ENCODE measurements at places on chromosomes 1 and 21.

DNA sequence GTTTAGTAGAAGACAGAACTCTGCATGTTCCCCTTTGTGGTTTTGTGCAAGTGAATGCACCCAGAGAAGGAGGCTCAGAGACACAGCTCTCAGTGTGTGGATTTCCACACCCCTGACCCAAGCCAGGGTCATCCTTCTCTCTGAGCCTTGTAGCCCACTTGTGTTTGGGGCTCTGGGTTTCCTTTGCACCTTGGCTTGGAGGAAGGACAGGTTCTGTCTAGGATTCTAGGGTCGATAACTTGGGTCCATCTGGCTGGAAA lies 27.2 kb downstream of the MYOG start:
- no peak for DNase-seq

DNA sequence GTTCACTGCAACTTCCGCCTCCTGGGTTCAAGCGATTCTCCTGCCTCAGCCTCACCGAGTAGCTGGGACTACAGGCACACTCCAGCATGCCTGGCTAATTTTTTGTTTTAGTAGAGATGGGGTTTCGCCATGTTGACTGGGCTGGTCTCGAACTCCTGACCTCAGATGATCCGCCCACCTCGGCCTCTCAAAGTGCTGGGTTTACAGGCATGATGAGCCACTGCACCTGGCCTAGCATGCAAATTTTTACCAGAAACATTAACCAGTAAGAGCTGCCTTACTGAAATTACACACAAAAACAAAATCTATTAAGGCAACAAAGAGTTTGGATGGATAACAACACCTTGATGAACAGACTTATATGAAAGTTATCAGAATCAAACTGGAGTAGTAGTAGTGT lies 12.1 kb downstream of the ZZZ3 start:
- no peak for DNase-seq

DNA sequence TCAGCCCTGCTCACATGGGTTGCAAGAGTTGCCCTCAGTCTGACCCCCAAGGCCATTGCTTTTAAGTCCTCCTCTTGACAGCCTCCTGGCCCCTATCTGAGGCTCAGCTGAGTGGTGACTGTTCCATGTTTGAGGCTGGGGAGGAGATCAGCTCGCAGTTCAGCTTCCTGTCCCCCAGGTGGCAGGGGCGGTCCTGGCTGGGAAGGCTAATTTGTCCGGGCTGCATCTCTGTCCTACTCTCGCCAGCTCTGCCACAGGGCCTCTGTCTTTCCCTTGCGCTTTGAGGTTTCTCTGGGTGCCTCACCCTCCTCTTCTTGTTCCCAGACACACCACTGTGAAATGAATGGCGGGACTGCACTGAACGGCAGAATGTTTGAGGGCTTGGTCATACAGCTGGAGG lies 157.3 kb downstream of the KCNJ6 start:
- DNase-seq: no peak

DNA sequence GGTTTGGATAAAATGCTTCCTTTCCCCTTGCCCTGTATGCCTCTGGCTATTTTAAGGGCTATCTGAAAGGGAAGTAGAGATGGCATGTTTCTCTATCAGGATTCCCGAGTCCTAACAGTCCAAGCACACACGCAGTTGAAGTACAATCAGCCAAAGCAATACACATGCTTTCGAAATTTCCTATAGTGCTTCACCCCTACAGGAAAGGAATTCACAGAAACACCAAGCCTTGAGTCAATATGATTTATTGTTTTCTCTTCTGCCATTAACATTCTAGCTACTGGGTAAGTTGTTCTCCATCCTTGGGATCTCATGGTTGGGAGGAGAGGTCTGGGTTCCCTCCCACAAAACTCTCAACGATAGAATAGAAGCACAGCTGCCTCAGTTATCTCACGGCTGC lies 8.7 kb downstream of the ITLN1 start:
- no peak for DNase-seq

- DNase-seq: no peak
Observed at GRCh38 chr1:83318366-83318765, 680.6 kb downstream of the TTLL7 start.

DNA sequence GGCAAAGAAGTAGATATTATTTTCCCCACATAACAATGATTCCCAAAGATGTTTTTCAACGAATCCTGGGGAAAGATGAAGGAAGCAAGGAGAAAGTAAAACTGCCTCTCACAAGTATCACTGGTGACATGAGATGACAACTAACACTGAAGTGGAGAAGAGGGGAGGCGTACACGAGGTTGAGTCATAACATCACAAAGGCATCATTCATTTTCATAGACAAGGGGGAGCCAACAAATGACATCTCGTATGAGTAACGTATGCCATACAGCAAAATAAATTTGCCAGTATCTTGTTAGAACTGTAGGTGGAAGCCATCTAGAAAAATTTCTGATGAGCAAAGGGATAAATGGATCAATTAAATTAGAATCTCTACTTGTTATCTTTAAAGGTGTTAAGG lies 56.6 kb downstream of the ATP1B1 start:
- DNase-seq: no peak

DNA sequence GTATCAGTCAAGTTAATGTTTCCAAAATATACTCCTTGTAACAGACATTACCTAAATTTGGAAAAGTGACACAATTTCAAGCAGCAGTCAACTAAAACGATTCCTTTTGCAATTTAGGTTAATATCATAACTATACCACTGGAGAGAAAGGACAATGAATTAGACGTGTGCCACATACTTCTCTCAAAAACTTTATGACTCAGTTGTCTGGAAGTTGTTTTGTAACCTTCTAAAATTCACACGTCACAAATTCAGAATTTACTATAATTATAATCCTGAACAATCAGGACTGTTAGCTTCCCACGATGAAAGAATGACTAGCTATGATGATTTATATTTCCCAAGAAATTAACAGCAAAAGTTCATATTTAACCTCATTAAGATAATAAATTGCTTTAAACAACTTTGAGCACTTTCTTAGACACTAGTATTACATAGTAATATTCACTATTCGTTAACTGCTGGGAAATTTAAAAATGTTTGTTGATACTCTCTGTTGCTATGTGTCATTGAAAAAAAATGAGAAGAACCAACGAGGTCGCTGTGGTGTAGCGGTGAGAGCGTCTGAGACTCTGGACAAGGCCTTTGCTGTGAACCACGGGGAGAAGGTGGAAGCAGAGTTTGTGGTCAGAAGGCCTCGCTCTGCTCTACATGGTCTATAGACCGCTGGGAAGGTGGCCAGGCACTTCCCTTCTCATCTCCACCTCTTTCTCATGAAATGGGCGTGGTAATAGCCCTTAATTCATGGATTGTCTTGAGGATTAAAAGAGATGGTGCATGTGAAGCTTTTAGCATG lies 27.9 kb upstream of the BATF3 start:
- DNase-seq: no peak

- DNase-seq: peak; percentile 49
Observed at GRCh38 chr1:47388891-47389238, 27.2 kb upstream of the FOXE3 start.

GRCh38 chr1:220696226-220696862 lies 6.2 kb downstream of the C1orf115 start:
- DNase-seq: no peak

- no peak for DNase-seq
Observed at GRCh38 chr1:10684221-10684620, 112.2 kb downstream of the CASZ1 start.

GRCh38 chr21:41582866-41583265 lies 74.9 kb upstream of the TMPRSS2 start:
- no peak for DNase-seq

DNA sequence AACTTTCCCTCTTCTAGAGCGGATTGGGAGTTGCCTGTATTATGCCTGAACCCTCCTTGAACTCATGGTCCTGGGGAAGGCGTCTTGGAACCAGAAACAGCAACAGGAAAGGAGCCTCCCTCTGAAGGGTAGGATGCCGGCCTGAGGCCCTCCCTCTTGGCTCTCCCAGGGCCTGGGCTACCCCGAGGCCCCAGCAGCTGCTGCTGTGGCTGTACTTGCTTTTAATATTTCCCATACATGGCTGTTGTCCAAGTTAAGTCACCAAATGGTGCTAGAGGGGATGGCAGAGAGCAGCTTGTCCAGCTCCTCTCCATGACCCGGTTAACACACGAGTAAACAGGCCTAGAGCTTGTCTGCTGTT lies 10.5 kb downstream of the CHRNB2 start:
- DNase-seq: no peak

- no peak for DNase-seq
Observed at GRCh38 chr1:107198561-107198960, 57.7 kb downstream of the NTNG1 start.

DNA sequence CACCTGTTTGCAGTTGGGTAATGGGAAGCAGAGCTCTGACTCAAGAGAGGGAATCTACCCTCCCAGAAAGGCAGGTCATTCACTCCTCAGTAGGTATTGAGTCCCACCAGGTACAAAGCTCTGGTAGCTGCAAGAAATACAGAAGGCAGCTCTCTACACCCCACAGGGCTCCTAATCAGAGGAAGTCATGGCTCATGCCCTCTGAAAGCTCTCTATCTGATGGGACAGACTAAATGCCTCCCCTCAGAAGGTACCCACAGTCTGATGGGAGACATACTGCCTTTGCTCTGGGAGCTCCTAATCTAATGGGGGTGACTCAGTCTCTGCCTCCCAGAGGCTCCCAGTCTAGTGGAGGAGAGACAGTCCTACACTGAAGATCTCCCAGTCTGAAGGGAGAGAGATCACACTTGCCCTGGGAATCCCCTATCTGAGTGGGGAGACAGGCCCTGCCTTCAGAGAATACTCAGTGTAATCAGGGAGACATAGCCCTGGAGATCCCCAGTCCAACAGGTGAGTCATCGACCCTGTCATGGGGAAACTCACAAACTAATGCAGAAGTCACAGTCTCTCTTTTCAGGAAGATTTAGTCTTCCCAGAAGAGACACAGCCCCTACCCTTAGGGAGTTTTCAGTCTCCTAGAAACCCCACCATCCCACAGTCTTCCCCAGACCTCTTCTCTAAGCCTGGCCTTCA lies 23.7 kb downstream of the CAMK1G start:
- DNase-seq: no peak

All from tibial nerve (tissue), 4 donors.